HepG2 (cell line): ENCODE measurements at places on chromosomes 7 and 10.

GRCh38 chr7:125436220-125436619 is 506.6 kb upstream of the POT1 start:
- no peak for DNase-seq

DNA sequence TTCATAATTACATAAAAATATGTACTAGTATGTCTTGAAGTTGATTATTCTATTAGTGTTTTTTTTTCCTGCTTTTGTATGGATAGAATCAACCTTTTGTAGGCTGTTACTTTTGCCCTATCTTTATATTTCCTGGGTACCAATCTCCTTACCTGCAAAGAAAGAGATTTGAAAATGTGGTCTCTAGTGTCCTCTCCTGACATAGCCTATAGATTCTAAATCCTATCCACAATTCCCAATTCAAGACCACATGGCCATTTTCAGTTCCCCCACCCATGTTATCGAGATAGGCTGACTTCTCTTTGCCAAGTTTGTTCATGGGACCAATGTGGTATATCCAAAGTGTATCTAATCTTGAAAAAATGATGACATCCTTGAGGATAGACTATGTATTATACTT is 269.4 kb upstream of the SEMA3D start:
- DNase-seq = no peak

GRCh38 chr10:23556727-23557440 is 118.0 kb downstream of the OTUD1 start:
- DNase-seq = no peak

GRCh38 chr10:26696786-26697162 is 727 bp upstream of the PDSS1 start:
- no peak for DNase-seq
